NCI-H1092 (cell line): ENCODE measurements at places on chromosomes 13 and 19.
A peak's percentile ranks its signal among the peaks of the same experiment; 100 is the strongest.

DNA sequence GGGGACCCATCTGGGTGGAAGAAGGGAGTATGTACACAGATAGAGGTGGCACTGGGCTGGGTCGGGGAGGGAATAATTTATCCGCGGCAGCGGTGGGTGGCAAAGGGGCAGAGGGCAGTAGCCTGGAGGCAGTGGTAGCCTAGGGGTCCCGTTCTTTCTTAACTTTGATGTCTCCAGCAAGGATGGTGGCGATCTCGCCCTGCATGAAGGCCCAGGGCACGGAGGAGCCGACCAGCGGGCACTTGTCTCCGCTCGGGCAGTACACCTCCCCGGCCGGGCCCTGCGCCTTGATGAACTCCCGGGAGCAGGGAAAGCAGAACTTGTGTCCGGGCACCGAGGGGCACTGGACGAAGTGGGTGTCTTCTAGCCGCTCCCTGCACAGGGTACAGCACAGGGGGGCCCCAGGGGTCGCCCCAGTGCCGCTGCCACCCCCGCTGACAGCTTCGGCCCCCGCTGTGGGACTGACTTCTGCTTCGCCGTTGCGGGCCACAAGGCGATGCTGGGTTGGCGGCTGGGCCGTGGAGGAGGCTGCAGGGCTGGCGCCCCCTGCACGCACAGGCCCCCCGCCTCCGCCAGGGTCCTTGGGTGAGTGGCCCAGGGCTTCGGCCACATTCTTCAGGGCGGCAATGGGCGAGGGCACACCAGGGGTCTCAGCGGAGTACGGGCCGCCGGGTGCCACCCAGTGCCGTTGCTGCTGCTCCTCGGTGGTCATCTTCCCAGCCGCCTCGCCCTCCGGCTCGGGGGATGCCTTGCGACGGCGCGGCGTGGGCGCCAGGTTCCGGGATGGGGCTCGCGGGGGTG, 1.9 kb downstream of the IRF2BP1 start:
- no peak for DNase-seq

- no peak for DNase-seq
These were observed 27.7 kb downstream of the SAE1 start for GRCh38 chr19:47158367-47158791.

DNA sequence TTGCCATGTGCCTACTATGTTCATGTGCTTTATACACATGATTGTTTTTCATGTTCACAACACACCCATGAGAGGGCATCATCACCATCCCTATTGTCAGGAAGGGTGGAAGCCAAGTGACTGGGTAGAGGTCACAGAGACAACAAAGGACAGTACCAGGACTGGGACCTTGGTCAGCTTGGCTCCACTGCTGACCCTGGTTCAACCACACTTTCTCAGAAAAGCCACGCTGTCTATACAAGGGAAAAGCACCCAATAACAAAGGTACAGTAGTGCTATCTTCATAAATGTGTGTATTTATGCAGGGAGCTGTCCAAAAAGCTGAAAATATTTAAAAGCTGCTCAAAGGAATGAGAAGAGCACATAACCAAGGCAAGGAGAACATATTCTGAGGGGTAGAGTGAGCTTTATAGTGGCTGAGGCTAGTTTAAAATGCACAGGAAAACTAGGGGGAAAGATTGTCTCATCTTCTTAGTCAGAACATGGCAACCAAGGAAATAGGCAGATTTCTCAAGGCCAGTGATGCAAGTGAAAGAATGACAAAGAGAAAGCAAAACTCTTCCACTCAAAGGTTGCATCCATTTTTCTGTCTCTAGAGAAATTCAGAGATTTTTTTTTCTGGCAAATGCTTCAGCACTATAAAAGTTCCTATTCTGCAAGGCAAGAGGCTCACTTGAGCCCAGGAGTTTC, 415.0 kb downstream of the FOXO1 start:
- DNase-seq: no peak

DNA sequence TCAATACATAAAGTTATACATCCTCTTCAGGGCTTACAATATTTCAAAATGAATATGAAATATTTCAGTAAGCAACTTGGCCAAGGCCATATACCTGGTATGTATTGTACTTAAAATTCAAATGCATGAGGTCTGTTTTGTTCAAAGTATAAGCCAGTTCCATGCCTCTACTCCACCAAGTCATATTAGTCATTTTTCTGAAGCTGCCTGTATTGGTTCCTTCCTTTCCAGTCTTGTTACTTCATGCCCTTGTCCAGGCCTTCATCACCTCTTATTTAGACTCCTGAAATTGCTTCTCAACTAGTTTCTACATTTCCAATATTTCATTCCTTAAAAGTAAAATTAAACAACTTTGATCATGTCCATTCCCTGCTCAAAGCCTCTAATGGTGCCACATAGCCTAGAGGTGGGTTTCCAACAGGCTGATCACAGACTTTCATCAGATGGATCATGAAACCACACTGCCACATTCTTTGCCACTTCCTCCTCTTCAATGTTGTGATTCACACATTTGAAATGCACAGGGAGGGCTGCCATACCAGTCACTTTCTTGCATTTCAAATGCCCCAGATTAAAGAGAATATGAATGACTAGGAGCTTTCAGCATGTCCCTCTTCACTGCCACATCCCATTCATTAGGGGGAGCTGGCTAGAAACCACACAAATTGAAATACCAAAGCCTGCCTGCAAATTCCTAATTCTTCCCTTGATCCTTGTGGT, 424.1 kb upstream of the DACH1 start:
- no peak for DNase-seq

DNA sequence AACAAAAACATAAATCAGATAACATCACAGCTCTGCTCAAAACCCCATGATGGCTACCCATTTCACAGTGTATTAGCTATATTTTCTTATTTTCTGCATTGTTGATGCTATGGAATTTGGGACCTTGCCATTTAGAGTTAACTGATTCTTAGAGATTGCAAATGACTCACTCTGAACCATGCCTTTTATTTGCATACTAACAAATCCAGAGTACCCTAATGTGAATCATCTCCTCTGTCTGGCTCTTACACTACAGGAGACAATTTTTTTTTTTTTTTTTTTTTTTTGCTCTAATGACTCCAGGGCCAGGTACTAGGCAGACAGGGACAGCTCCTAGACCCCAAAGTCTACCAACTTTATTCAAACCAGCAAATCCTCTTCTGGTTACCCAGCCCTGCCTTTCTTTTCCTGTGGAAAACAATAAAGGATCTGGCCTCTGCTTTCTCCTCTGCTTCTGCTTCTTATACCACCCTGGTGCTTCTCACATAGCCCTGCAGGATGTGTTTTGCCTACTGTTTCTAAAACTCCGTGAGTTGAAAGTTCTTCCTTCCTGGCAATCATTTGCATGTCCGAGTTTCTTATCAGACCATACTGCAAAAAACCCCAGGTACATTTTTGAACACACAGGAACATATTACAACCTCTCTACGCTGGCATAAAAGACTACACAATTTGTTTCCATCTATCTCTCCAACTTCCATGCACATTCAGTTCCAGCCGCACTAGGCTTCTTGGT, 10.6 kb upstream of the ZNF460 start:
- no peak for DNase-seq

- DNase-seq: no peak
These were observed 60.6 kb downstream of the LRCH1 start for GRCh38 chr13:46613409-46614049.

GRCh38 chr19:51354742-51355148, 11.4 kb downstream of the ETFB start:
- no peak for DNase-seq

- DNase-seq: no peak
These were observed 89.5 kb upstream of the DOCK9 start for GRCh38 chr13:99067159-99067985.

- DNase-seq: no peak
These were observed 116.2 kb upstream of the FREM2 start for GRCh38 chr13:38570706-38571105.

DNA sequence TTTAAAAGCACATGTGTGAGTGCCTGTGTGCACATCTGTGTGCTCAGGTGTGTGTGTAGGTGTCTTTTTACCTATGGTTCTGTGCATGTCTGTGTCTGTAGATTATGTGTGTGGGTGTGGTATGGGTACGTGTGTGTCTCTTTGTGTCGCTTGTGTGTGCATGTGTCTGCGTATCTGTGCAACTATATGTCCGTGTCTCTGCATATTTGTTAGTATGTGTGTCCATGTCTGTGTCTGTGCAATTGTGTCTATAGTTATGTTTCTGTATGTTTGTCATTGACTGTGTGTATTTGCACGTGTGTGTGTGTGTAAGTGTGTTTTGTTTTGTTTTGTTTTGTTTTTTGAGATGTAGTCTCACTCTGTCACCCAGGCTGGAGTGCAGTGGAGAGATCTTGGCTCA, 7.3 kb upstream of the KCTD15 start:
- DNase-seq: no peak

GRCh38 chr19:36009220-36009619, 607 bp upstream of the SYNE4 start:
- peak; percentile 20 for DNase-seq

DNA sequence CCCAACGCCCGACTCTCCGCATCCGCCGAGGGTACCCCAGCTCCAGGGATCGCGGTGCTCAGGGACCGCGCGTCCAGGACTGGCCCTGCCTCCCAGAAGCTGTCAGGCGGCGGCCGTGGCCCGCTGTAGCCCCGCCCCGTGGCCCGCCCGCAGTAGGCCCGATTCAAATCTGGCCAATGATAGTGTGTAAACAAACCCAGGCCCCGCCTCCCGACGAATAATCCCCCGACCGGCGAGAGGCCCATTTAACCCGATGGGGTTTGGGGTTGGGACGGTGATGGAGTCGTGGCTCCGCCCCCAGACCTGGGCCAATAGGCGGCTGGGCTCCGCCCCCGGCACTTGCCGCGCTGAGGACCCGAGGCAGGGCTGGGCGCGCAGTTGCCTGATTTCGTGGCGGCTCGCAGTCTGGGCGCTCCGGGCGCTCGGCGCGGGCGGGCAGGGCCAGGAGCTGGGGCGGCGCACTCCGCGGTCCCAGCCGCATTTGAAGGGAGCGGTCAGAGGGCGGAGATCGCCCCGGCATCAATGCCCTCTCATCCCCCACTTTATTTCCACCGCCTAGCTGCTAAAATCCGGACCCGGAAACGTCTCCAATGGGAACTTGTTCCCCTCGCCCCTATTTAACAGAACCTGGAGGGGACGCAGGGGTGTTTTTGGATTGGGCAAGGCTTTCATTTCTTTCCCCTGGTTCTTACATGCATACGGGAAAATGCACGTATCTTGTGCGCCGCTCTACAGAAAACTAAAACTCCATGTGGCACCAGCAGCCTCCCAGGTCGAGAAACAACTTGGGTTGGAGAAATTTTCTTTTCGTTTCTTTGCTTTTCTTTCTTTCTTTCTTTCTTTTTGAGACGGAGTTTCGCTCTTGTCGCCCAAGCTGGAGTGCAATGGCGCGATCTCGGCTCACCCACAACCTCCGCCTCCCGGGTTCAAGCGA, 8.4 kb upstream of the BICRA start:
- peak; percentile 97 for DNase-seq

- DNase-seq: no peak
These were observed 482.6 kb downstream of the RFC3 start for GRCh38 chr13:34300559-34300958.

DNA sequence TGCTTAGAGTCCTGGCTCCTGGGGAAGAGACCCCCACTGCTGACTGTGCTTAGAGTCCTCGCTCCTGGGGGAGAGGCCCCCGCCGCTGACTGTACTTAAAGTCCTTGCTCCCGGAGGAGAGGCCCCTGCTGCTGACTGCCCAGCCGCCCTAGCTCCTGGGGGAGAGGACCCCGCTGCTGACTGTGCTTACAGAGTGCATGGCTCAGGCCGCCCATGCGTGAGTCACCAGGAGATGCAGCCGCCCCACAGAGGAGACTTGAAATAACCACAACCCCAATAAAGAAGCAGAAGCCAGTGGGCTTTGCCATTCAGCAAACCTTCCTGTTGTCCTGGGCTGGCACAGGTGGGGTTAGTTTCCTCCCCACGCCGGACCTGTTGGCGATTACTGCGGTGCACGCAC, 79.2 kb upstream of the C13orf46 start:
- DNase-seq: no peak
